ENCODE measurements at places on chromosomes 12 and 14. TPM values are rescaled to one million over a fixed set of nuclear protein-coding genes. Genes with fewer than 3 reads are reported as not detected.

The SYT1 gene
- 128 TPM for total RNA-seq

The FAM186B gene
- total RNA-seq = 0.18 TPM

The CCDC197 gene
- not detected for total RNA-seq

The ANO2 gene
- total RNA-seq = 17.1 TPM

The TPPP2 gene
- total RNA-seq = not detected

The FAR2 gene
- total RNA-seq = 41.4 TPM

The OAS2 gene
- total RNA-seq = 3.4 TPM

The SCN8A gene
- 80.3 TPM for total RNA-seq

The ASB8 gene
- total RNA-seq = 24.2 TPM

The PRIMA1 gene
- total RNA-seq = 0.73 TPM
